ENCODE measurements at places on chromosomes 4 and X. TPM values are rescaled to one million over a fixed set of nuclear protein-coding genes. Genes with fewer than 3 reads are reported as not detected.
A peak's percentile ranks its signal among the peaks of the same experiment; 100 is the strongest.

DNA sequence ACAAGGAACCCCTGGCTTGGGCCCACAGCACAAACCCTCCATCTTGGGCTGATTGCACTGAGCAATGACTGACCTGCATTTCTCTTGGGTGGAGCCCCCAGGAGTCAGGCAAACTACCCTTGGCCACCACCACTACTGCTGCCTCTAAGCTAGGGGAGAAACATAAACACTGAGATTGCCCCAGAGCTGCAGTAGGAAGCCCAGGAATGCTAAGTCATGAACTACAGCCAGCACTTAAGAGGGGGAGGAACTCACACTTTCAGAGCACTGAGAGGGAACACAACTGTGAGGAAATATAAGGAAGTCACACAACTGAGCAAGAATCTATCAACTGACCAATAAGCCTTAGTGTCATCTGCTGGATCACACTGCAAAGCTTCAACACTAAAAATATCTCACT lies 111.6 kb upstream of the PPP3CA start:
- no peak overlapping the region for H3K4me3 ChIP-seq
- H3K27ac ChIP-seq = no peak overlapping the region
- no peaks in the 10 kb centered on the region for H3K27me3 ChIP-seq
- no peak for DNase-seq

DNA sequence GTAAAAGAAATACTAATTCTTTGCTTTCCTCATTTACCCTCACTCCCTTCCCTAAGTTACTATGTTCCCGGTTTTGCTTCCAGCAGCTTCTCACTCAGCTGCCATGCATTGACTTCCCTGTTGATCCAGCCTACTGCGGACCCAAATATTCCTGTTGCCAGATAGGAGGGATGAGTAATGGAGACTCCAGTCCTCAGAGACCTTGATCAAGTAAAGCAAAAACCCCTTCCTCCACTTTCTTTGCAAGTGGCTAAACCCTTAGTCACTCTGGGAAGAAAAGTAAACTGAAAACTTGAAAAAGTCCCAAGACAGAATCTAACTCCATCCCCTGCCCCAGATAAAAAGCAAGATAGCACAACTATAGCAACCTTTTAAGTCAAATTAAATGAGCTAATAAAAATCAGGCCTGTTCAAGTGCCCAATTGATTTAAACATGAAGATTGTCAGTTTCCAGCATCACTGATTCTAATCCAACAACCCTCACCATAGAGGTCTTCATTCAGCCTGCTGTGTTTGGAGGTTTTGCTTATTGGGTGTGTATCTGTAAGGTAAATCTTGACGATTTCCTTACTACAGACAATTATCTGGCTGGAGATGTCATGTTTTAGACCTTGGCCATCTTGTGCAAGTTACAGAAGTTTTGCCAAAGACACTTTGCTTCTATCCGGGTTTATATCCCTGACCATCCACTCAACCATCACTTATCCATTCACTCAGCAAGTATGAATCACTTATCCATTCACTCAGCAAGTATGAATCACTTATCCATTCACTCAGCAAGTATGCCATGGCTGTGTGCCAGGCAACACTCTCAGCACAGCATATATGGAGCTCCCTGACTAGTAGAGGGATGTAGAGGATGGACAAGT lies 17.6 kb downstream of the FGFBP1 start:
- no peaks in the 10 kb centered on the region for H3K36me3 ChIP-seq
- H3K4me1 ChIP-seq = no peaks in the 10 kb centered on the region
- no peak for DNase-seq
- H3K27me3 ChIP-seq = no peaks in the 10 kb centered on the region
- no peak overlapping the region for H3K27ac ChIP-seq

DNA sequence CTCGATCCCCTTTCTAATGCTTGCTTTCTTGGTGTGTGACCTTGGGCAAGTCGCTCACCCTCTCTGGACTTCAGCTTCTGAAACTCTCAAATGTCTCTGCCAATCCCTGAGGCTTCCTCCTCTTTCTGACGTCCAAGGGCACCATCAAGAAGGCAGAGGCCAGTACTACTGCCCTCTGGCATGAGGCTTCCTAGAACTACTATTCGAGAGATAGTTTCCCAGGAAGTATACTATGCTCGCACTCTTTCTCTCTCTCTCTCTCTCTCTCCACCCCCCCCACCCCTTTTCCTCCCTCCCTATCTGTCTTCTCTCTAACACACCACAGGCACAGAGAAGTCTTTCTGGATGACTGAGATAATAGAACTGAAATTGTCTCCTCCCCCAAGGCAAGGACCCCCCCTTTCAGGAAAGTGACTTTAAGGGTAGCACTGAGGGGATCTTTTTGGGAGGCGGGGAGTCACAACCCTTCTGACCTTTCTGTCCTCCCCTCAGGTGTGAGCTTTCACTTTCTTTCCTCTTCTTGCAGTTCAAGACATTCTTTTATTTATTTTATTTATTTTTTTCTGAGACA lies 20.0 kb upstream of the BCOR start:
- DNase-seq = no peak
- H3K4me3 ChIP-seq = no peak overlapping the region
- H3K27ac ChIP-seq = no peak overlapping the region

- H3K27ac ChIP-seq = no peak overlapping the region
- no peaks in the 10 kb centered on the region for H3K4me1 ChIP-seq
- DNase-seq = no peak
- H3K27me3 ChIP-seq = no peaks in the 10 kb centered on the region
- no peak overlapping the region for H3K4me3 ChIP-seq
Measured at GRCh38 chr4:100816436-100817045, 298.7 kb upstream of the EMCN start.

DNA sequence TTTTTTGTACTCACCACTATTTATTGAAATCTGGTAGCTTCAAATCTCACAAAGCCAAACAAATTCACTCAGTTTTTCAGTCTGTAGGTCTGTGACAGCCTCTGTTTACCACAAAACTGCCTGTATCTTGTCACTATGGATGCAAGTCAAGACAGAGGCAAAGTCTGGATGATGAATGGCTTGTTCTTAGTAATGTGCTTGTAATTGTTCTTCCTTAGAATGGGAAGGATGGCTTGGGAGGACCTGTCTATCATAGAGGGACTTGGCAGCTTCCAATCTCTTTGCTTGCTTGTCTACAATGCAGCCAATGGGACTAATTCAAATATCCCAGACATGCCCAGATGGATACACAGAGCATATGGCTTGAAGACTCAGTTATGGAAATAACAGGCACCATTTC lies 141.2 kb upstream of the SCML1 start:
- no peak for DNase-seq
- no peaks in the 10 kb centered on the region for H3K36me3 ChIP-seq
- no peak overlapping the region for H3K27ac ChIP-seq
- H3K4me1 ChIP-seq = no peaks in the 10 kb centered on the region
- H3K4me3 ChIP-seq = no peak overlapping the region
- H3K27me3 ChIP-seq = no peaks in the 10 kb centered on the region

DNA sequence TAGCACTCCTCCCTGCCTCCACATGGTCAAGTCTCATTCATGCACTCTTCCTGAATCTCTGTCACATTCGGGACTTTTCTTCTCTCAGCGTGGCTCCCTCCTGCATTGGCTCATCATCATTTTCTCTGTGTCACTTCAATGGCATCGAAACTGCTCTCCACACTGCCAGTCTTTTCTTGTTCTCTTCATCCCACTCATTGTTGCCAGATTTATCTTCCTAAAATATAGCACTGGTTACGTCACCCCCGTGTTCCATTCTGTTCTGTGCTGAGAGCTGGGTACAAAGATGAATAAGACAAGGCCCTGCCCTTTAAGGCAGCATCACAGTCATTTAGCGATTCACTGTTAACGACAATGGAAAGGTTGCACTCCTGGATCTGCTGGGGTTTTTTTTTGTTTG lies 174.4 kb upstream of the TBC1D9 start:
- no peak overlapping the region for H3K4me3 ChIP-seq
- no peaks in the 10 kb centered on the region for H3K27me3 ChIP-seq

DNA sequence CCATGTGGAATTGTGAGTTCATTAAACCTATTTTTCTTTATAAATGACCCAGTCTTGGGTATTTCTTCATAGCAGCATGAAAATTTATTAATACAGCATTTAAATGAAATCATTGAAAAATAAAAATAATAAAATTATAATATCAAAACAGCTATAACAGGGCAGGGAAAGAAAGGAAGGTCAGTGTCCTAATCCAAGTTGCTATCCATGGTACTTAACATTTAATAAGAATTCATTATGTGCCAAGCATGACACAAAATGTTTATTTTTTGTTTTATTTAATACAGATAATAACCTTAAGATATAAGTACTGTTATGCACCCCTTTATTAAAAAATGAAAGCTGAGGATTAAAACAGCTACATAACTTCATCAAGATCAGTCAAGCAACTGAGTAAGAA lies 838.4 kb downstream of the RAB28 start:
- no peaks in the 10 kb centered on the region for H3K36me3 ChIP-seq
- no peaks in the 10 kb centered on the region for H3K27me3 ChIP-seq
- H3K4me1 ChIP-seq = no peaks in the 10 kb centered on the region
- no peak overlapping the region for H3K4me3 ChIP-seq
- DNase-seq = no peak
- H3K27ac ChIP-seq = no peak overlapping the region

The ANOS1 gene
- total RNA-seq = 0.10 TPM

The AR gene
- total RNA-seq = not detected

The UNC5C gene
- not detected for total RNA-seq

- H3K27ac ChIP-seq = no peak overlapping the region
- H3K4me3 ChIP-seq = no peak overlapping the region
- DNase-seq = no peak
- no peaks in the 10 kb centered on the region for H3K4me1 ChIP-seq
Measured at GRCh38 chr4:97013711-97014110, 1129.6 kb downstream of the STPG2 start.

- H3K36me3 ChIP-seq = no peaks in the 10 kb centered on the region
- H3K4me3 ChIP-seq = no peak overlapping the region
- DNase-seq = peak; percentile 7
- H3K27me3 ChIP-seq = no peaks in the 10 kb centered on the region
Measured at GRCh38 chrX:4936315-4936714, 1222.9 kb upstream of the PRKX start.

The NEIL3 gene
- total RNA-seq = not detected

- no peaks in the 10 kb centered on the region for H3K27me3 ChIP-seq
- peaks cover 4% of the 10 kb centered on the region for H3K4me1 ChIP-seq
- H3K27ac ChIP-seq = no peak overlapping the region
- H3K36me3 ChIP-seq = no peaks in the 10 kb centered on the region
Measured at GRCh38 chr4:48665555-48666186, 114.4 kb downstream of the FRYL start.

- DNase-seq = no peak
- H3K36me3 ChIP-seq = no peaks in the 10 kb centered on the region
- no peaks in the 10 kb centered on the region for H3K4me1 ChIP-seq
- no peak overlapping the region for H3K27ac ChIP-seq
- no peaks in the 10 kb centered on the region for H3K27me3 ChIP-seq
Measured at GRCh38 chr4:14117575-14118238, 490.2 kb upstream of the BOD1L1 start.

The MAGEC2 gene
- not detected for total RNA-seq

GRCh38 chr4:155592179-155592937 lies 74.3 kb upstream of the GUCY1A1 start:
- H3K4me1 ChIP-seq = no peaks in the 10 kb centered on the region
- no peaks in the 10 kb centered on the region for H3K36me3 ChIP-seq
- no peak overlapping the region for H3K4me3 ChIP-seq
- DNase-seq = no peak
- no peaks in the 10 kb centered on the region for H3K27me3 ChIP-seq
- no peak overlapping the region for H3K27ac ChIP-seq

The SLC2A9 gene
- 2.1 TPM for total RNA-seq

DNA sequence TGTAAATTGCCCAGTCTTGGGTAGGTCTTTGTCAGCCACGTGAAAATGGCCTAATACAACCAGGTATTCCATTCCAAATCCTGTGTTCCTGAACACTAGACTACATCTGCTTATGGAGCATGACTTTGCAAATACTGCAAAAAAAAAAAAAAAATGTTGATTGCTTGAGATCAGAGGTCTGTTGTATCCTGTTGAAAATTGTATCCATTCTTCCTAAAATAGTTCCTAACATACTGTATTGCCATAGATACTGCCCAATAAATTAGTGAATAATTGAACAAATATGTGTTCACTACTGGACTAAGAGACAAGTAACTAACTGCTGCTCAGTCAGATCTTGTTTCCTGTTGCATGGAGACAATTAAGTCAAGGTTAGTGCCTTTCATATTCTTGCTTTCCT lies 164.3 kb upstream of the PABPC4L start:
- no peak for DNase-seq
- no peak overlapping the region for H3K27ac ChIP-seq
- H3K4me3 ChIP-seq = no peak overlapping the region
- no peaks in the 10 kb centered on the region for H3K27me3 ChIP-seq
- H3K4me1 ChIP-seq = no peaks in the 10 kb centered on the region
- no peaks in the 10 kb centered on the region for H3K36me3 ChIP-seq

DNA sequence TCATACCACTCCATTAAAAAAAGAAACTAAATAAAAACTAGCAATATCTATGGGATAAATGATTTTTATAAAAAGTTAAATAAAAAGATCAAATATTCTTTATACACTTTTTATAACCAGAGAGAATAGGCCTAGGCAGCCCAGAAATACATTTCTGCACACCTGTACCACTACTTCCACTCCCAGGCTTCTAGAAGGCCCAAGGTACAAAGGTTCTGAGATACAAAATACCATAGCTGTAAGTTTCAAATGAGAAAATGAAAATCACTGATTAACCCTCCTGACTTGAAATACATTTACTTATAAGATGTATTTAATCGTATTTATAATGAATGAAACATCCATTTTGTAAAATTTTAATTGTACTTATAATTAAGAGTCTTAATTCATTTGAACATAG lies 226.5 kb upstream of the MAB21L2 start:
- no peak overlapping the region for H3K27ac ChIP-seq
- H3K27me3 ChIP-seq = no peaks in the 10 kb centered on the region
- DNase-seq = no peak
- H3K36me3 ChIP-seq = no peaks in the 10 kb centered on the region

The IL2 gene
- not detected for total RNA-seq

DNA sequence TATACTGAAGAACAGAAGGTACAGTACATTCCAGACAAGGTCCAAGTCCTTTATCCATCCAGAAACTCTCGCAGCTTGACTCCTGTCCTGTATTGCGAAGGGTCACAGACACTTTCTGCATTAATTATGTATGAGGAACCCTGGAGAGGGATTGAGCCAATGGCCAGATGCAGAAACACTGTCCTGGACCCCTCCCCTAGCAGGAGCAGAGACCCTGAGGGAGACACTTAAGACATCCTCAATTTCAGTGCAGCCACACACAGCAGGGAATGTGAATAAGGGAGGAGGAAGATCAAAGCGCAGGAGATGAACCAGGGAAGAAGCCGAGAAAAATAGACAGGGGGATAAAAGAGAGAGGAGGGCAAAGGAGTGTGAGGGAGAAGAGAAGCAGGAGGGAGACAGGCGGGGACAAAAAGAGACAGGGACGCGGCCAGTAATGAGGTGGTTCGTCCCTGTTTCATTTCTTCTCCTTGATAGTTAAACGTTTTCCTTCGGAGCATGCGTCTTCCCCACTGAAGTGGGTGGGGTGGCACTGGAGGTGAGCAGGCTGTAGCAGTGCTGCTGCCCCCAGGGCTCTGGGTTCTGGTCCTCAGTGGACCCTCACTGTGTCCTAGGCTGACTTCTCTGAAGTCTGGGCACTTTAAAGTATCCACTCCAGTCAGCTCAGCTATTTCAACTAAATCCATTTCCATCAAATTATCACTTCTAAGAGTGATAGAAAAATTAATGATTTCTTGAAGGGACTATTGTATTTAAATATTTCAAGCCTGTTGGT lies 356.4 kb upstream of the NOCT start:
- H3K27ac ChIP-seq = no peak overlapping the region
- H3K27me3 ChIP-seq = no peaks in the 10 kb centered on the region
- H3K4me1 ChIP-seq = no peaks in the 10 kb centered on the region

The NMU gene
- total RNA-seq = not detected

The SRPX gene
- 0.83 TPM for total RNA-seq

- H3K4me1 ChIP-seq = no peaks in the 10 kb centered on the region
- H3K36me3 ChIP-seq = no peaks in the 10 kb centered on the region
- DNase-seq = peak; percentile 12
- no peak overlapping the region for H3K27ac ChIP-seq
- H3K4me3 ChIP-seq = no peak overlapping the region
Measured at GRCh38 chr4:168183717-168184571, 91.6 kb downstream of the ANXA10 start.

Data from B cell (primary cell).